Right cardiac atrium (tissue), 5 donors: ENCODE measurements at places on chromosomes 5 and 9. TPM values are rescaled to one million over a fixed set of nuclear protein-coding genes. Genes with fewer than 3 reads are reported as not detected.

The SLC25A2 gene
- total RNA-seq: not detected

The ARRDC3 gene
- total RNA-seq: 25.8 TPM

The BTNL3 gene
- total RNA-seq: 0.11 TPM

The CCL19 gene
- total RNA-seq: 1.4 TPM

The CCDC183 gene
- 5.0 TPM for total RNA-seq

The FAM221B gene
- total RNA-seq: not detected

The GRIN3A gene
- total RNA-seq: 0.18 TPM

The CSF1R gene
- total RNA-seq: 25.7 TPM

The NOL6 gene
- total RNA-seq: 13.7 TPM

The DRD1 gene
- total RNA-seq: not detected

The EPB41L4B gene
- 20.1 TPM for total RNA-seq

The SLC28A3 gene
- total RNA-seq: 0.11 TPM

The LIFR gene
- 45.3 TPM for total RNA-seq

The FLT4 gene
- total RNA-seq: 2.0 TPM

The SLC34A1 gene
- not detected for total RNA-seq

The CDKN2B-AS1 gene
- total RNA-seq: 0.24 TPM

The SHISAL2B gene
- total RNA-seq: not detected

The CCDC192 gene
- not detected for total RNA-seq

The KIF20A gene
- 1.4 TPM for total RNA-seq

The SLC25A48 gene
- total RNA-seq: not detected
